ENCODE measurements at places on chromosomes 7 and 10.

DNA sequence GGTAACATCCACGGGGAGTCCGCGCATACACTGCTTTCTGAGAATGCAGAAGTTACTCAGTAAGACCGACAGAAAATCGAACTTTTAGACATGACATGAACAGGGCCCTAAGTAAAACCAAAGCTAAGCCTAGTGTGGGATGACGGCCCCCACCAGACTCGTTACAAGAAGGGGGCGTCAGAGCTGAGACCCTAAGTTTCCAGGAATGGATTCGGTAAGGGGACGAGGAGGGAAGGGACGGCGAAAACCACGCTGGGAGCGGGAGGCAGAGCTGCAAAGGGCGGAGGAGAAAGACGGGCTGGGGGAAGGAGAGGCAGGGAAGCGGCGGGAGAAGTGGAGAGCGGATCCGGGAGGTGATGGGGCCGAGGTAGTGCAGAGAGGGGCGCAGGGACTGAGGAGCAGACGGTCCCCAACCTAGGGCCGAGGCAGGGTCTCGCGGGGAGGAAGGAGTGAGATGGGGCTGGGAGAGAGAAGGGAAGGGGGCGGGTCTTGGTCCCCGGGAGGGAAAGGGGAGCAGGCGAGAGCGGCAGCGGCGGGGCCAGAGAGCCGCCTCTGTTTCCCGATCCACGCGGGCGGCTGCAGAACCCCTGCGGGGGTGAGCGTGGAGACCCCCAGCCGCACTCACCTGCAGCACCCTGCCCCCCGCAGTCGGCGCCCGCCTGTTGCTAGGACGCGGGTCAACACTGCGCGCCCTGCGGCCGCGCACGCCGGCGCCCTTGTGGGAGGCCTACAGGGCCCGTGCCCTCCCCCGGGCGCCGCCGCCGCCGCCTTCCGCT, 513 bp downstream of the ODAD2 start:
- no peak for DNase-seq

DNA sequence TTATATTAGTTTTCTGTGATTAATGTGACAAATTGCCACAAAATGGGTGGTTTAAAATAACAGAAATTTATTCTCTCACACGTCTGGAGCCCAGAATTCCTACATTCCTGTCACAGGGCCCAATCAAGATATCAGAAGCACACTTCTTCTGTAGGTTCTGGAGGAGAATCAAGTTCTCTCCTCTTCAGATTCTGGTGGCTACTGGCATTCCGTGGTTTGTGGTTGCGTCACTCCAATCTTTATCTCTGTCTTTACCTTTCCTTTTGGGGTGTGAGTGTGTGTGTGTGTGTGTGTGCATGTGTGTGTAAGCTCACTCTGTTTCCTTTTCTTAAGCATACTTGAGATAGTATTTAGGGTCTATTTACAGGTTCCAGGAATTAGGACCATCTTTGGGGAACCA, 115.5 kb upstream of the DKK1 start:
- no peak for DNase-seq

- DNase-seq = no peak
Observed at GRCh38 chr7:66629222-66630062, 761 bp downstream of the KCTD7 start.

DNA sequence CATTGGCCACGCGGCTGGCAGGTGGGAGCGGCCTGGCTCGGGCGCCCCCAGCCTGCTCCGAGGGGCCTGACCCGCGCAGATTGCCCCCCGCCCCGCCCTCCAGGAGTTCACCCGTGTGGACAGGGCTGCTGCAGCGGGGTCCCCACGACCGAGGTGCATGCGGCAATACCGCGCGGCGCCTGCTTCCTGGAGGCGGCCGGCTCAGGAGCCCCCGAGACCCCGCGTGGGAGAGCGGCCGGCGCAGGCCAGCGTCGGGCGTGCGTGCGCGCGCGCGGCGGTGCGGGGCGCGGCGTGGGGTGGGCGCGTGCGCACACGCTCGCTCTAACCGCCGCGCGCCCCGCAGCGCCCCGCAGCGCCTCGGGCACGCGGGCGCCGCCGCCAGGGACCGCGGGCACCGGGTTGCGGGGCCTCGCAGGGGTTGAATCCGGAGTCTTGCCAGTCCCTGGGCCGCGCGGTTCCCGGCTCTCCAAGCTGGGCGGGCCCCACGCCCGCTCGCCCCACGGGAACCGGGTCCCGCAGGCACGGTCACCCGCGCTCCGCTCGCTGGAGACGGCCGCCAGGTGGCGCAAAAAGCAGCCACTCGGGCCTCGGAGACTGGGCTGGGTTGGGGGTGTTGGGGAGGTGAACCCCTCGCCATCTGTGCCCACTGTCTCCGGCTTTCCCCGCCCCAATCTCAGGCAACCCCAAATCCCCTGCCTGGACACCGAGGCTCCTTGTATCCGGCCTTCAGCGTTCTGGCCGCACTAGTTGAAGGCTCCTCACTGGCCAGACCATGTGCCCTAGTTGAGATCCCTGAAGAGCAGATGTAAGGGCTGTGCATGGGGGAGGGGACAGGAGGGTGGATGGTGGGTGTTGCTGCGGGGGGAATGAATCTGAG, 1.3 kb upstream of the ACHE start:
- no peak for DNase-seq

DNA sequence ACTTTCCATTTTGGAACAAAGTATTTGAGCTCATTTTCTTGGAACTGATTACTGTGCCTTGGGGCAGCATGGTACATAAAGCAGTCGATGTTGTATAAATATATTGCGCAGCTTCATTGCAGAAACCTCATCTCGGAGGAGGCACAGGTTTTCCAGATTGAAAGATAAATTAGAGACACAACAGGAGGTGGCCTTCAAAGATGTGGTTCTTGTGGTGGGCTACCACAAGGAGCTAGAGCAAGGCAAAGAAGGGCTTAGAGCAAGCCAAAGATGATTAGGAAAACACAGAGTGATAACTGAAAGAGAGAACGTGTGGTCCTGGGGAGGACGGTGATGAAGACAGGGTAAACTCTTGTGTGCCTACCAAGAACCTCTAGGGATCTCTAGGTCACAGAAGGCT, 169.1 kb upstream of the TNS3 start:
- DNase-seq = no peak

- no peak for DNase-seq
Observed at GRCh38 chr7:38594949-38595348, 36.2 kb downstream of the AMPH start.

GRCh38 chr10:79983286-79983909, 34.5 kb upstream of the SFTPD start:
- no peak for DNase-seq

GRCh38 chr7:151838072-151838471, 38.8 kb downstream of the PRKAG2 start:
- no peak for DNase-seq

GRCh38 chr7:1317646-1318045, 85.0 kb downstream of the UNCX start:
- DNase-seq = no peak

DNA sequence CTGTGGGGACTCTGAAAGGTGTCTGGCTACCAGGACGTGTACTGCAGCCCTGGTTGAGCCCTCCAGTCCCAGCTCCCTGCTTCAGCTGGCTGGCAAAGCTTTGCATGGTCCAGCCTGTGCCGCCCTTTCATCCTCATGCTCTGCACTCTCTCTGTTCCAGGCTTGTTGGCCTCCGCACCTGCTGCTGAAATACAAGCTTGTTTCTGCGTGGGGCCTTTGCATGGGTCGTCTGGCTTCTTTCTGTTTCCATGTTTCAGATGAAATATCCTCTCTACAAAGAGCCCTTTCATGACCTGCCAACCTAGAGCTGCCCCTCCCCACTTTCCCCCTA, 45.9 kb downstream of the TSPAN15 start:
- DNase-seq = peak; percentile 60

DNA sequence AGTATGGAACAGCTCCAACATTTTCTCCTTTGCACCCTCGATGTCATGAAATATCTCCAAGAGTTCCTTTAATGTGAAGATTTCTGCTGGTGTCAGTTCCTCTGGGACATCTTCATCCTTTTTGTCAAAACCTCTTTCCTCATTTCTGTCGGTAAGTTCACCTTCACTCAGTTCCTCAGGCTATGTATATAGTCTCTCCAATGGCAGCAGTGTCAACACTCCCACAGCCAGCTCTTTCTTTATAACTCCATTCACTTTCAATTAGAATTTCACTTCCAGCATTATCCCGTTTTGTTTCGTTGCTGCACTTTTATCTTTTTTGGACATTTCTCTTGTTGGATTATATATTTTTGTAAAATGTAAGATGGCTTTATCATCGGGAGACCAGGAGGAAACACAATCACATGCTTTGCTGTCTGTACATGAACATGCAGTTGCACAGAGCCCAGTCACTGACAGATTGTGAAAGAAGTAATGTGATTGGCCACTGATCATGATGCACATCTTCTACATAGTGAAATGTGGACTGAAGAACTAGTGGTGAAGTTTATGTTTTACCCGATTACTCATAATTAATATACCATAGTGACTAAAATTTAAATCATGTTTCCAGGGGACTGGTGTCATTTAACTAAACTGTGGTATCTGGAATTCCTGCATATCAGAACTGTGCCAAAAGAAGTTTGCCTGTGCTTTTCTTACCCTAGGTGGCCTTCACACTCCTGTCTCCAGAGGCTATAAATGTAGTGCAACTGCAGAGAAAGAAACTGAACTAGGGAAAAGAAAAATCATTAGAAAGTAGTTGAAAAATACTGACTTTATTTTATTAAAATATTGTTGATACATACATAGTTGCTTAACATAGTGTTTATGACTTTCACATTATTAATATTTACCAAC, 289.6 kb downstream of the PPP1R3A start:
- no peak for DNase-seq

GRCh38 chr10:11530806-11531205, 80.6 kb downstream of the USP6NL start:
- no peak for DNase-seq

- no peak for DNase-seq
Observed at GRCh38 chr10:45241865-45242520, 73.4 kb downstream of the OR13A1 start.

GRCh38 chr7:4500812-4501211, 181.3 kb upstream of the FOXK1 start:
- DNase-seq = no peak

DNA sequence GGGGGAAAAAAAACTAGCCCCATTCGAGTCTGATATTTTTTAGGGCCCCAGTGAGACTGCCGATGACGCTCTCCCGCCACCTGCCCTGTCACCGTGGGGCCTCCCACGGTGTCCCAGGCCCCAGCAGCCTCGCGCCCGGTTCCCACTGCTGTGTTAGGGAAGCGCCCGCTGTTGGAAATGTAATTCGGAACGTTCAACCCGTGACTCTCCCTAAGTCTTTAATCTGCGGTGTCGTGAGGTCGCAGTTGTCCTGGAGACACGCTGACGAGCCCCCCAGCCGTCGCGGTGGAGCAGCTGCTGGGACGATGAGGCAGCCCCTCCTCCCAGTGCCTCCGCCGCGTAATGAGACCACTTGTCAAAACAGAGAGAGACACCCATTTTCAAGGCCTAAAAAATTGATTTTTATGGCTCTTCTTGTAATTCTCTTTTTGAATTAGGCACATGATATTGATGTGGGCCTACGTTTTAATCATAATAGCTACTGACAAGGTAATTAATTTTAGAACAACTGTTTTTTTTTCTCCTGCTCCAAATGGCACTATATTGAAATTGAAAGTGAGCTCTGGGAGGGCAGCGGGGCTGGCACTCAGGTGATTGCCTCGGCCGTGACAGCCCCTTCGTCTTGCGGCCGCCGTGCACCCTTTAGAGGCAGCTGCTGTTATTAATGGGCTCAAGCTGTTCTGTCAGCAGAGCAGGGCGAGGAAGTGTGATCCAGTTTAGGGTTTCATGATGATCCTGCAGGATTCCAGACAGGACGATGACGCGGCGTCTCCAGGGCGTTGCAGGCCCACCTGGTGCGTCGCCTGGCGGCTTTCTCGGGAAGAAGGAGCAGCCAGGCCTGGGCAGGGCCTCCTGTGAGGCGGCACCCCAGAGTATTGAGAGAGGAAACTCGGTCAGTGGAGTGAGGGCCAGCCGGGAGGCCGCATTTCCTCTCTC, 63.3 kb downstream of the NKX6-2 start:
- DNase-seq = no peak

DNA sequence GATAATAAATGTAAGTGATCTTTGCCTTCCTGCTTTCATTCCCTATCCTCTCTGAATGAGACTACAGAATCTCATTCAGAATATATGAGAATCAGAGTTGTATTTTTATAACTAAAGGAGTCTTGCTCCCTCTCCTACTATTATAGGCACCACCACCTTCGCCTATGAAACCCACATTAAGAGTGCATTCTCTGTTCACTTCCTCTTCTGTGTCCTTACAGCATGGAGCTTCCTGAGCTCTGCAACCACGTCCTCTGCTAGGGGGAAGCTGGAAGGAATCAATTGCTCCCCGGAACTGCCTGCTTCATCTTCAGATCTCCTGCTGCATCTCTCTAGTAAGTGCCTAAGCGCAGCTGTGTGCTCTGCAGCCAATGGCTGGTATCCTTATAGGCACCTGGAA, 820.7 kb downstream of the GRID1 start:
- DNase-seq = no peak

GRCh38 chr10:78371136-78371535, 337.5 kb downstream of the RPS24 start:
- DNase-seq = no peak
